HS-5 (cell line): ENCODE measurements at places on chromosomes 2 and 18.
A peak's percentile ranks its signal among the peaks of the same experiment; 100 is the strongest.

DNA sequence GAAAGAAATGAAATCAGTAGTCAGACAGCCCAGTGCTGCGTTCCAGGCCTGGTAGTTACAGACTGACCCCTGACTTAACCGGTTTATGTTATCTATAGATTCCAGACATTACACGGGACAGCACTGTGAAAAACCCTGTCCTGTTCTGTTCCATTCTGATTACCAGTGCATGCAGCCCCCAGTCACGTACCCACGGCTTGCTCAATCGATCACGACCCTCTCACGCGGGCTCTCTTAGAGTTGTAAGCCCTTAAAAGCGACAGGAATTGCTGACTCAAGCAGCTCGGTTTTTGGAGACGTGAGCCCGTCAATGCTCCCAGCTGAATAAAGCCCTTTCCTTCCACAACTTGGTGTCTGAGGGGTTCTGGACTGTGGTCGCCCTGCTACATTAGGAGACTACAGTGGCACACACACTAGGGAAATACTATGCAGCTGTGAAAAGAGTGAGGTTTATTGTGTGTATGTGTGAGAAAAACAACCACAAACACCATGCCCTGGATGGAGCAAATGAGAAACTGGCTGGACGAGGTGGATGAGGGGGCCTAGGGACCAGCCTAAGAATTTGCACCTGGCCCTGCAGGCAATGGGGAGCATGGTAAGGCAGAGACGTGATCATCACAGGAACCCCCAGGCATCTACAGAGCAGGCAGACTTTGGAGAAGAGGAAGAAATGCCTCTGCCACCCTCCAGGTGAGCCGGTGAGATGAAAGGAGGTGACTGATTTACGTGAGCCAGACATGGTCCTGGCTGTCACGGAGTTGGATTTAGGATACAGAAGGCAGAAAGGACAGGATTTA, 49.1 kb upstream of the SEMA4C start:
- DNase-seq = no peak

GRCh38 chr2:230742781-230743180, 30.1 kb downstream of the CAB39 start:
- DNase-seq = no peak

GRCh38 chr2:27566628-27567027, 16.2 kb upstream of the ZNF512 start:
- peak; percentile 76 for DNase-seq

- DNase-seq = no peak
Measured at GRCh38 chr2:162308747-162309503, 9.6 kb downstream of the IFIH1 start.

- no peak for DNase-seq
Measured at GRCh38 chr18:38362286-38362792, 796.7 kb upstream of the CELF4 start.

DNA sequence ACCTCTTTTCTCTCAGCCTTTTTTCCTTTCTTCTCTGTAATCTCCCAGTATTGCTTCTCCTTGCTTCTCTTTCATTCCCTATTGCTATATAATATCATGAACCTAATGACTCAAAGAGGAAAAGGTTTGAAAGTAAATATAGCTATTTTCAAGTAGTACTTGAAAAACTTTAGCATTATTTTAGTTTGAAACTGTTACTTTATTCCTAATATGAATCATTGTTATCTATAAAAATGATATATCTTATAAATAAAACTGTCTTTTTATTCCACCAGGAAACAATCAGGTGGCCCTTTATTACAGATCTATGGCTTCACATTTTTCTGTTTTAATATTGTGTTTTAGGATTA, 311 bp upstream of the SCN1A start:
- DNase-seq = no peak

DNA sequence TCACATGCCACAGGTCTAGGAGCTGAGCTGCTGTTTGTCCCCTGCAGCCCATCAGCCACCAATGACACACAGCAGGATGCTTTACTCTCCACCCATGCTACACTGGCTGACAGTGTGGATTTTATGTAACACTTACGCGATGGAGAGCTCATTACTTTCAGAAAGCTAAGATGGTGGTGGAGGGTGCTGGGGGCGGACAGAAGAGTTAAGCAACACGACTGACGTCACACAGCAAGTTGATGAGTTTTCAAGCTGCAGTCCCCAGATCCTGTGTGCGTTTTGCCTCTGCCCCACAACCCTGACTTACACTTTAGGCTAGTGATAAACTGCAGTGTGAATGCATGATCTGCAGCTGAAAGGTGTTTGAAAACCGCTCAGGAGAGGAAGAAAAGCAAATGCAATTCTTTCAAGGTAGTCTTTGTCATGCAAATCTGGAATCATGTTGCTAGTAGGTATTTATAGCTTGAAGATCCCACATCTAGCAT, 42.4 kb downstream of the MRPS5 start:
- no peak for DNase-seq

- no peak for DNase-seq
Measured at GRCh38 chr18:74623047-74623816, 25.6 kb downstream of the ZNF407 start.

DNA sequence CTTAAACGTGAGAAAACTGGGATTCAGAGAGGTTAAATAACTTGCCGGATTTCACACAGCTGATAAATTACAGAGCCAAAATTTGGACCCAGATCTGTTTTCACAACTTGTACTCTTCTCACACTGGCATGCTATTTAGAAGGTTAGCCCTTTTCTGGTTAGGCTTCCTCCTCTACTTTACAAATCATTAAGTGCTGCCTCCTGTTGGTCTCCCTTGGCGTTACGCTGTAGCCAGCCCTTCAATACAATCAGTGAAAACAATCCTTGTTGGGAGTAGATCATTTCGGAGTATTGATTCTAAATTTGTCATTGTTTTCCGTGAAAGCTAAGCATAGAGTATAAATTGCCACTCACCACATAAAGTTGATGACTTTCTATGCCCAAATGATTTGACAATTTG, 153.5 kb downstream of the ARHGAP15 start:
- DNase-seq = no peak

- DNase-seq = no peak
Measured at GRCh38 chr2:54122171-54122935, 6.9 kb downstream of the ACYP2 start.

DNA sequence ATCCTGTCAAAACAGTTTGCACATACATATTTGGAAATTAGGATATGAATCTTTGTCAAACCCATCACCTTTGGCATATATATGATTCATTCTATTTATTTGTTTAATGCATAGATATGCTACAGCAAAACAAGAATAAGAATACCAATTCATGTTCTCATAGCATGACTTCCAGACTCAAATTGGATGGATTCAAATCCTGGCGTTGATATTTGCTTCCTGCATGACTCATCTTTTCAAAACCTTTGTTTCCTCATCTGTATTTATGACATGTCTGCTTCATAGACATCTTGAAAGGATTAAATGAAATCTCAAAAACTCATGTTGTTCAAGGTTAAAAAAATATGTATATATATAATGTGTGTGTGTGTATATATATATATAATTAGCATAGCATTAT, 261.3 kb downstream of the MBD5 start:
- peak; percentile 43 for DNase-seq

- DNase-seq = no peak
Measured at GRCh38 chr18:41959045-41959444, 4.0 kb downstream of the PIK3C3 start.

DNA sequence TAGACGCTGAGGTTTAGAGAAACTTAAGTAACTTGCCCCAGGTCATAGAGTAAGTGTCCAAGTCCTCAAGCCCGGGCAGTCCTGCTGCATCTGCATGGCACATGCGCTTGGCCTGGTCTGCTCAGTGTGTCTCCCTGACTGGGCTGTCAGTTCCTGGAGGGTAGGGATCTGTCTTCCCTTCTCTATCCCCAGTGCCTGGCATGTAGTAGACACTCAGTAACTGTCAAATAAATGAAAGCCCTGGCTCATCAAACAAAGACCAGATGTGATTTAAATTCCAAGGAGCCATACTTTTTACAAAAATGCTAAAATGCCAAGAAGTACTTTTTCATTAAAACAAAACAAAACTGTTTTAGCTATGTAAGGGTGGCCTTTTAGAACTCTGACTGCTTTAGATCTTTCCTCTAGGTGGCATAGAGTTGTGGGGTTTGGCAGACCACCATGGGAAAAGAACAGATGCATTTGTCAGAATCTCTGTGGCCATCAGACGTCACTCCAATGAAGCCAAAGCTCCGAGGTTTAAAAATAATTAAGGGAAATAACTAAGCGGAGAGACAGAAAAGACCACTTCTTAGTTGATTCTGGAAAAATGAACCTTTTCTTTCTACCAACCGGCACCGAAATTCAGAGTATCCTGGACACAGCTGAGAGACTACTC, 34.0 kb downstream of the EPAS1 start:
- no peak for DNase-seq

GRCh38 chr18:45243340-45244110, 371.8 kb upstream of the SLC14A2 start:
- no peak for DNase-seq

GRCh38 chr2:86229221-86229620, 30.0 kb downstream of the MRPL35 start:
- DNase-seq = no peak

GRCh38 chr18:60691061-60691460, 318.5 kb upstream of the MC4R start:
- DNase-seq = no peak

- peak; percentile 64 for DNase-seq
Measured at GRCh38 chr2:33321236-33321771, 155.1 kb upstream of the RASGRP3 start.

GRCh38 chr18:77052983-77053309, 79.6 kb downstream of the MBP start:
- DNase-seq = no peak

DNA sequence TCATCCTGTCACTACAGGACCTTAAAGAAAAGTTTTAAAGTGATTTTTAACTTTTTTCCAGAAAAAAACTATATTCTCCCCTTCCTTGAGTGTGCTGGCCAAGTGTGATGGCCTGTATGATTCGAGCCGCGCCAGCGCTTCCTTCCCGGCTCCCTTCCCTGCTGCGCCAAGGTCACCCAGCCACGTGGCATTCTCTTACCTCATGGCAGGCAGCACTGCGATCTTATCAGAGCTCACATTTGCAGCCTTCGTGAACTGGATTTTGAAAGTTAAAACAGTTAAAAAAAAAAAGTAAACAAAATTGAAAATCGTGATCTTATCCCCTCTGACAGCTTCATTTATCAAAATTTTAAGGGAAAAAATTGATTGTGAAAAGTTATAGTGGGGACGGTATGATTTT, 279.8 kb downstream of the PTGR3 start:
- DNase-seq = no peak

DNA sequence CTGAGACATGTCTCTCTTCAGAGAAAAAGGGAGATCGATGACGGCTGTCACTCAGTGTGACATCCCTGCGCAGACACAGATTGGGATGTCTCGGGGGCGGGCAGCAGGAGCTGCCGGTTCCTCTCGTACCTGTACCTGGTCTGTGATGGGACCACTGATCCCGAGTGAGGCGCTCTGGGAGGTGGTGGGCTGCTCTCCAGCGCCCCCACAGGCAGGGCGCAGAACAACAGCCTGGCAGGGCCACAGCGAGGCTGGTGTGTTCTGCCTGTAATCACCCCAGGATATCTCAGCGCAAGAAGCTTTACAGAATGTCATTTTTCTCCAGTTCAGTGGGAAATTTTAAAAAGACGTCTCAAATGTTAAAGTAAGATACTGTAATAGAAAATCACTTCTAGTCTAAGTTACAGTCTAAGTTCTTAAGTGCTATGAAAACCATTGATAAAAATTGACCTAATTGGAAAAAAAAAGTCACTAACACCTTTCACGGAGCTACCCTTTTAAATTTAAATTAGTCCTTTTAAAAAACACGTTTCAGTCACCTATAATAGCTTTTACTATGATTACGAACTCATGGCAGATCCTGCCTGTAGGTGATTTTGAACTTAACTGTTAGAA, 189.8 kb downstream of the SNTG2 start:
- no peak for DNase-seq

- no peak for DNase-seq
Measured at GRCh38 chr2:149313512-149313972, 16.8 kb upstream of the LYPD6 start.

- no peak for DNase-seq
Measured at GRCh38 chr2:43305517-43305916, 79.1 kb upstream of the ZFP36L2 start.

DNA sequence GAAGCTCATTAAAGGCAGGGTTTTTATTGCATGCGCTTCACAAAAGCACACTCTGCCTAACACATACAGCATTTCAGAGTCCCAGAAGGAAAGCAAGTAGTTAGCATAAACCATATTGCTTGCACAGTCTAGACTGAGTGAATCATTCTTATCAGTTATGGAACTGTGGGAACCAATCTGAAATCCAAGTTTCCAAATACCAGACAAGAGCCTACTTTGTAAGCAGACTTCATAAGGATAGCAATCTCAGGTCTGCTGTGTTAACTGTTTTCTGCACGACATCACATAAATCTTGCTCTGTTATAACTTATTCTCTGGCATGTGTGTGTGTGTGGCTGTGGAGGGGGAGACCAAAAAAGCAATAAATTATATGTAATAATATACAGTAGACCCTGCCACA, 608.1 kb upstream of the REG3G start:
- DNase-seq = no peak

- DNase-seq = no peak
Measured at GRCh38 chr2:75569546-75569945, 8.8 kb upstream of the EVA1A start.

DNA sequence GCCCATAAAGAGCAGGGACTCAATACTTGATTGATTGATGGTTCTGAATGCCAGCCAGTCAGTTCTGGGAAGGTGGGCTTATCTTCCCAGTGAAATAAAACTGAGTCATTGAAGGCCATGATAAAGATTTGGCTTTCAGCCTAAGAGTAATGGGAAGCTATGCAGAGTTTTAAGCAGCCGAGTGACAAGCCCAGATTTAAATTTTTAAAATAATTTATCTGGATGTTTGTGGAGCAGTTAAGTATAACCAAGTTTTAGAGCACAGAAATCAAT, 122.8 kb downstream of the RAPGEF4 start:
- DNase-seq = no peak

DNA sequence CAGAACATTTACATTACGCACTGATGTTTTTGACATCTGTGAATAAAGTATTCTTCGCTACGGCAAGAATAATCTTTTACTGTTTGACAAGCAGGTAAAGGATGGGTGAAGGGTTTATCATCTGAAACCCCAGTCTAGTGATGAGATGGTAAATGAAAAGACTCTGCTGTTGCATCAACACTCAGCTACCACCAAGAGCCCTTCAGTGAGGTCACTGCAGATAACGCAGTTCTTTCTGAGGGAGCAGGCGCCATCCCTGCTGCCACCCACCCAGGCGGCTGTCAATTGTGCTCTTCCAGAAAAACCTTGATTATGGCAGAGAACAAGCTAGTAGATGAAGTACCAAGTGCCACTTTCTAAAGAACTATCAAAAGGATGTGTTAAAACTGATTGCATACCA, 58.7 kb downstream of the ABCG8 start:
- DNase-seq = no peak

- DNase-seq = no peak
Measured at GRCh38 chr2:9060819-9061218, 57.3 kb upstream of the MBOAT2 start.

GRCh38 chr2:234199996-234200395, 149.5 kb downstream of the SPP2 start:
- no peak for DNase-seq

DNA sequence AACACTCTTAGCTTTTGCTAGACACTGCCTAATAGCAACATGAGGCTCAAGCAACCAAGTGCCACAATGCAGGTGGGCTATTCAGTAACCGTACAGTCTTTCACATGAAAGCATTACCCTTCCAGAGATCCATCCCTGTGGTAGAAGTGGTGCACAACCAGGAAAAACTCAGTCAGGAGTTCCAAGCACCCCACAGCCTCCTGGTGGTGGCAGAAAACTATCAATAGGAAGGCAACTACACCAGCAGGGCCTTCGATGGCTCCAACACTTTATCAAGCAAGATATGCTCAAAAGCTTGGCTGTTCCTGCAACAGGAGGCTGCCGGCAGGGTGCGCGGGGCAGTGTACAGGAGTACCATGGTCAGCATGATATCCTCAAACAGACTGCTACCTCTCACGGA, 176.1 kb upstream of the DLGAP1 start:
- DNase-seq = no peak
